ENCODE measurements at places on chromosomes 3 and 15.

DNA sequence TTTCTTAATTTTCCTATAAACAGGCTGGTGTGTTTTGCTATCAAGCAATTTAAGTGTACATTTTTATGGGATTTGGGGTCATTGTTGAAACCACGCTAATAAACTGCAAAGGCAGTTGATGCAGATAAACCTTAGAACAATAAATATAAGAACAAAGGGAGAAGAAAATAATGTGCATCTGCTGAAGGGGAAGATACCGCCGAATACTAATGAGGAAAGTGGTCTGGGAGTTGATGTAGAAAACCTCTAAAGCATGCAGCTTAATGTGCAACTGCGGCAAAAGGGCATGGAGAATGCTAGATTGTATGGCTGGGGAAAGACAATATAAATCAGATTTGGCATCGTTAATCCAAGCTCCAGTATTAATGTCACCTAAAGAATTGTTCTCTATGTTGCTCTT is 29.8 kb upstream of the CHL1 start:
- DNase-seq: no peak

- DNase-seq: no peak
Measured at GRCh38 chr3:144189044-144189443, 217.4 kb downstream of the DIPK2A start.

- no peak for DNase-seq
Measured at GRCh38 chr3:100106094-100106493, 8.2 kb downstream of the FILIP1L start.

DNA sequence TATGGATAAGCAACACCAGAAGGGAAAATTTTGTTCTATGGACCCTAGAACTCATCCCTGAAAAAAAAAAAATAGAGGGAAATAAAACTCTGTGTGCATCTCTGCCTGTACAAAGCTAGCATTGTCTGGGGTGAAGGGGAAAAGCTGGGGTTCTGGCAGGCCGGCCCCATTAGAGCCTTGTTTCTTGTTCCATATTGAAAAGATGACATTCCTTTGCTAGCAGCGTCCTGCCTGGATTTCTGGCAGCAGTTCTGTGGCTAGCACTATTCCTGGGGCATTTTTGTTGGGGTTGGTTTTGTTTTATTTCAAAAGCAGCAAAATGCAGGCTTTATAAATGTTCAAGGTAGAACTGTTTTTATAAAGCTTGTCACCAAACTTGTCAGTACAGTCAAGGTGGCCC is 45.2 kb downstream of the RARB start:
- DNase-seq: no peak

DNA sequence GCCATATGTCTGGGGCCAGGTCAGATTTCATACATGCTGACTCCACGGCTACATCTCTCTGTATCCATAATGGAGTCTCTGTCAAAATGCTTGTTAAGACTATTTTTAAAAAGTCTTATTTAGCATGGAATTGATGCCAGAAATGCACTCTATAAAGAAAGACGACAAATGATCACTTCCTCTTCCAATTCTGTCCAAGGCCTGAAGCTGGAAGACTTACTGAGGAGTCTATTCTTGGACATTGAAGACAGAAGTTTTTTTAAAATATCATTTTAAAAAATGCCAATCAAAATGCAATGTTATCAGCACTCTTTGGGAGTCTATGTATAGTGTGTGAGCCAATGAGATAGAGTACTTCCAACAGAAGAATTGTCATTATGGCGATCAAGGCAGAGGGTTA is 27.9 kb upstream of the NMNAT3 start:
- no peak for DNase-seq

- DNase-seq: no peak
Measured at GRCh38 chr3:57275393-57275792, 17.1 kb downstream of the ASB14 start.

GRCh38 chr3:143416229-143416628 is 296.7 kb downstream of the CHST2 start:
- no peak for DNase-seq

DNA sequence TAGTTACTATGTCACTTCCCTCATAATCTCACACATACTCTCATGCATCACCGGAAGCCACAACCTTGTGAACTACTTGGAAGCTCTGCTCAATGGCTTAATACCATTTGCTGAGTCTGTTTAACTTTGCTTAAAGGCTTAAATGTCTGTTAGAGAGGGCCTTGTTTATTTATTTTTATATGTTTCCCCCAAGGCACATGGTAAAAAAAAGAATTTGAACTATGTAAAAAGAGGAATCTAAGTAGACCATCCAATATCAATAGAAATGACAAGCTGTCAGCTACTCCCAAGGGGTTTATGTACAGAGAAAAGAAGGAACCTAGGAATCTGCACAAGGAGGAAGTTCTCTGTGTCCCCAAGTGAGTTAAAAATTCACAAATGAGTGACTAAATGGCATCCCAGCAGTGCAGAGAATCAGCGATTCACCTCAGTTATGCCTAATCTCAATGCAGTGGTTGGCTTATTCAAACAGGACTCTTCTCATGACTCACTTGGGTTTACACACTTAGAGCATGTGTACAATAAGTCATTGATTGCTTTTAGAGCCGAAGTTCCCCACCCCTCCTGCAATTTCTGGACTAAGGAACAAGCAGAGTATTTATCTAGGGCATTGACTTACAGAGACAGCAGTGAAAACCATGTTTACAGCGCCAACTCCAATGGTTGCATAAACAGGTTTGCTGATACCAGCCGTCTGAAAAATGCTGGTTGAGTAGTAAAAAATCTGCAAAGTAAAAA is 24.4 kb downstream of the SLC2A2 start:
- peak; percentile 41 for DNase-seq

- no peak for DNase-seq
Measured at GRCh38 chr3:117408811-117409210, 699.2 kb downstream of the TUSC7 start.

DNA sequence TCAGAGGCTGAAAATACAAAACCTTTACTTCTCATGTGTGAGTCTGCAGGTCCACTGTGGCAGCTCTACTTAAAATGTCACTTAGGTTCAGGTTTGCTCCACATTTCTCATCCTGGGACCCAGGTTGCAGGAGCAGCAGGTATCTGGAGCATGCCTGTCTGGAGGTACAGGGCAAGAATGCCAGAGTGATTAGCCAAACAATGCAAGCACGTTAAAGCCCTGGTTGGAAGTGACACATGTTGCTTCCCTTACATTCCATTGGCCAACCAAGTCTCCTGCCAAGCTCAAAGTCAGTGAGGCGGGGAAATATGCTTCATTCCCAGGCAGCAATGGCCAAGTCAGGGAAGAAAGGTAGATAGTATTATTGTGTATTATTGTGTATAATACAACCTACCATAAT is 76.8 kb upstream of the ARL6 start:
- no peak for DNase-seq

- DNase-seq: no peak
Measured at GRCh38 chr15:90876046-90876445, 7.7 kb downstream of the FURIN start.

GRCh38 chr3:9295007-9295406 is 45.6 kb upstream of the SRGAP3 start:
- no peak for DNase-seq

GRCh38 chr15:83815506-83815905 is 161.6 kb downstream of the ADAMTSL3 start:
- no peak for DNase-seq

DNA sequence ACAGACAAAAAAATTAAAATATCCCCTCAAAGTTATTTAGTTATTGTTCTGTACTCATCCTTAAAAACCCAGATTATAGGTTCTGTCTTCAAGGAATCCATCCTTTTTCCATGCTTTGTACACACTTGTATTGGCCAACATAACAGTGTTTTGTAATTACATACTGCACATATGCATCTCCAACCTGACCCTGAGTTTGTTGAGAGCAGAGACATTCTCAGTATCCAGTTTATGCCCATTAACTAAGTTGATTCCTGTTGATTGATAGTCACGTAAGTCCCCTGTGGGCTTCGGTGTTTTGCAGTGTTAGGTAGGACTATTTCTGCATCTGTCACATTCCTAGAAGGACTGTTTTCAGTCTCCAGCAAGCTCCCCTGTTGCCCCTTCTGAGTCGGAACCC is 33.6 kb downstream of the MOBP start:
- DNase-seq: no peak

- no peak for DNase-seq
Measured at GRCh38 chr3:124447845-124448244, 282.4 kb upstream of the UMPS start.

DNA sequence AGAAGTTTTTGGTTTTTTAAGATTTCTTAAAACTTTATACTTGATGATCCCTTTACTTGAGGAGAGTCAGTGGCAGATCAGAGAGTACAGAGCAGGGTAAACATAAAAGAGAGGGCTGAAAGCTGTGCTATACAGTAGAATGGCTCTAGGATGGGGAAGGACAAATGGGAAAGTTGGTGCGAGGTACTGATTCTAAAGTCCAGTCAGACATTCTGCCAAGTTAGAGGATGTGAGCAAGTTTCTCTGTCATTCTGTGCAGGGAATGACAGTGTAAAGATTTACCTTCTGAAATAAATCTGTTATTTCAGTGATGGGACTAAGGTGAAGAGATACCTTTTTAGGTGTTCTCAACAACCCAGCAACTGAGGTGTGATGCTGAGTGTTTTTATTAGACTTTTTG is 100.1 kb upstream of the GBE1 start:
- no peak for DNase-seq

DNA sequence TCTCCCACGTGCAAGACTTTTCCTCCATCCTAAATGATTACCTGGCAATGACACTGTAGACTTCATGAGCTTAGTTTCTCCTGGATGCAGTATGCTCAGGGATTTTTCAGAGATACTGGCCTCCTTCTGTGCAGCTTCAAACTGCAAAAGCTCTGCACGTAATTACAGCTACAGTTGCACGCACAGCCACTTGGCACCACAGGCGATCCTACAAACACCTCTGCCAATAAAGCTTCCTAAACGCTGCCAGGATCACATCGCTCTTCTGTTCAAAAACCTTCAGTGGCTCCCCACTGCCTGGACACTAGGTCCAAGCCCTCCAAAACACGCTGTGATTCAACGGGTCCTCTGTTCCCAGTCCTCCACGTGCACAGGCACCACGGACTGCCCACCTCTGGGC is 49.5 kb downstream of the NUP210 start:
- DNase-seq: no peak

- no peak for DNase-seq
Measured at GRCh38 chr15:31504462-31504839, 177.8 kb downstream of the KLF13 start.

- DNase-seq: no peak
Measured at GRCh38 chr15:26103002-26103404, 239.9 kb upstream of the ATP10A start.

DNA sequence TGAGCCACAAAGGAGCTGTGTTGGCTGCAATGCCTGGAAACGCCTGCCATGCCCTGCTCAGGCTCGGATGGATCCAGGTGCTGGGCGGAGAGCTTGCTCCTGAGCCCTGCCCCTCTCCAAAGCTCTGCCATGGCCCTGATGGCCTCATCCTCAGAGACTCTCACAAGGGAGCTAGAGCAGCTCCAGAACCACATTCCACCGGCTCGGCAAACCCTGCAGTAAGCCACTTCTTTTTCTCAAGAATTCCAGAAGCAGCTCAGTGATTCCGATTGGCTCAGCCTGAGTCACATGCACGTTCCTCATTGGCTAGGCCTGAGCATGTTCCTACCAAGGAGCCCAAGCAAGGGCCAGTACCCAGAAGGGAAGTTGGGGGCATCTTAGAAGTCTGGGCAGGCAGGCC is 24.8 kb downstream of the TPRA1 start:
- DNase-seq: no peak

DNA sequence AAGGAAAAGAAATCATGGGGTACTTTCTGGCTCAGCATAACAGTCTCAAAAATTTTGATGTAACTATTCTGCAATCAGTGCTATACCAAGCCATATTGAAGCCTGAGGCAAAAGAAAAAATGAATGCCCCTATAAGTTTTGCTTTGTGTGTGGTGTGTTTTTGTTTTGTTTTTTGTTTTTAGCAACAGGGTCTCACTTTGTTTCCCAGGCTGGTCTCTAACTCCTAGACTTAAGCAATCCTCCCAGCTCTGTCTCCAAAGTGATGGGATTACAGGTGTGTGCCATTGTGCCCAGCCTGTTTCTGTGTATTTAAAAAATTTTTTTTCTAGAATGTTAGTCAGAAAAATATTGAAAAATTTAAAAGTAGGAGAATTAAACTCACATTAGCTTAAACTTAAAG is 93.2 kb downstream of the ZNF280D start:
- no peak for DNase-seq

- no peak for DNase-seq
Measured at GRCh38 chr3:99871231-99872045, 53.8 kb downstream of the CMSS1 start.

DNA sequence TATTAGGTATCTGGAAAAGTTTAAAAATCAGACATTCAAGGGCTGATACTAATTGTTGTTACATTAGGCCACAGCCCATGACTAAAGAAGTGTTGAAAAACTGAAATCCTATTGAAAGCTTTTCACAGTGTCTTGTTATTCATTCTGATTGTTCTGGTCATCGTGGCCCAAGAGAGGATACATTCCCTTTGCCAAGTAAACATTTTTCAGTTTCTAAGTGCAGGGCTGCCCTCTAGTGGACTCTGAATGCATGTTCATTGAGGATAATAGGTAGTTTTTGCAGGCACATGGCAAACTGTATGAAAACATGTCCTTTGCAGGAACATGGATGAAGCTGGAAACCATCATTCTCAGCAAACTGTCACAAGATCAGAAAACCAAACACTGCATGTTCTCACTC is 181.1 kb downstream of the MYRIP start:
- DNase-seq: no peak

- DNase-seq: no peak
Measured at GRCh38 chr3:72152551-72153476, 367.9 kb upstream of the PROK2 start.

DNA sequence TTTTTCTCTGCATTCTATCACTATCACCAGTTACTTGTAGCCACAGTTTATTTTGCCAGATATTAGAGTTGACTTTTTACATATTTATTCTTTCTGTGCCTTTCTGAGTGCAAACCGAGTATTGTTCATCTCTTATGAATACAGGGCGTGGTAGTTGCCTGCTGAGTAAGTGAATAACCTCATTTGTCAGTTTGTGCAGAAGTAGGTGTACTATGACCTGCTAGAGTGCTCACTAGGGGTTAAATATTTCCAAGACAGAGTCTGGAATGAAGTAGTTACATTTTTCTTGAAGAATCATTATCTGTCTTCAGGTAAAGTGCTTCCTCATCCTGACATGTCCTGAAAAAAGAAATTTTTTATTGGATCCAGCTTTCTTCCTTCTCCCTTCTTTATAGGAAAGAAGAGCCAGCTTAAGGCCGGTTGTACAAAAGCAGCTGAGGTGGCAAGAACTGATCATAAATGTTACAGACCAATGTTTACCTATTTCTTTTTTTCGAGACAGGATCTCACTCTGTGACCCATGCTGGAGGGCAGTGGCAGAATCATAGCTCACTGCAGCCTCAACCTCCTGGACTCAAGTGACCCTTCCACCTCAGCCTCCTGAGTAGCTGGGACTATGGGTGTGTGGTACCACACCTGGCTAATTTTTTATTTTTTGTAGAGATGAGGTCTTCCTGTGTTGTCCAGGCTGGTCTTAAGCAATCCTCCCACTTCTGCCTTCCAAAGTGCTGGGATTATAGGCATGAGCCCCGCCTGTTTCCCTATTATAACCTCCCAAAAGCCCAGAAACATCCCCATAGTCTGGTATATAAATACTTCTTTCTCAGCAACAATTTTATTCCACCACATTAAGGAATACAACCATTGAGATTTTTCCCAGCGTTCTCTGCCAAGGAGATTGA is 182.5 kb downstream of the TPRG1 start:
- no peak for DNase-seq

- DNase-seq: no peak
Measured at GRCh38 chr15:63364399-63365272, 17.0 kb downstream of the CA12 start.

GRCh38 chr3:126357295-126358037 is at the start of gene KLF15:
TSS of gene KLF15 (minus strand) at chr3:126357408. CDS start at chr3:126352922, 4,486 bp downstream.
- peak; percentile 56 for DNase-seq

- no peak for DNase-seq
Measured at GRCh38 chr15:72155003-72155621, 36.9 kb downstream of the SENP8 start.

Data from bone marrow (tissue), 2 donors.